MV-4-11 (cell line): ENCODE measurements at places on chromosomes 2 and 18.

DNA sequence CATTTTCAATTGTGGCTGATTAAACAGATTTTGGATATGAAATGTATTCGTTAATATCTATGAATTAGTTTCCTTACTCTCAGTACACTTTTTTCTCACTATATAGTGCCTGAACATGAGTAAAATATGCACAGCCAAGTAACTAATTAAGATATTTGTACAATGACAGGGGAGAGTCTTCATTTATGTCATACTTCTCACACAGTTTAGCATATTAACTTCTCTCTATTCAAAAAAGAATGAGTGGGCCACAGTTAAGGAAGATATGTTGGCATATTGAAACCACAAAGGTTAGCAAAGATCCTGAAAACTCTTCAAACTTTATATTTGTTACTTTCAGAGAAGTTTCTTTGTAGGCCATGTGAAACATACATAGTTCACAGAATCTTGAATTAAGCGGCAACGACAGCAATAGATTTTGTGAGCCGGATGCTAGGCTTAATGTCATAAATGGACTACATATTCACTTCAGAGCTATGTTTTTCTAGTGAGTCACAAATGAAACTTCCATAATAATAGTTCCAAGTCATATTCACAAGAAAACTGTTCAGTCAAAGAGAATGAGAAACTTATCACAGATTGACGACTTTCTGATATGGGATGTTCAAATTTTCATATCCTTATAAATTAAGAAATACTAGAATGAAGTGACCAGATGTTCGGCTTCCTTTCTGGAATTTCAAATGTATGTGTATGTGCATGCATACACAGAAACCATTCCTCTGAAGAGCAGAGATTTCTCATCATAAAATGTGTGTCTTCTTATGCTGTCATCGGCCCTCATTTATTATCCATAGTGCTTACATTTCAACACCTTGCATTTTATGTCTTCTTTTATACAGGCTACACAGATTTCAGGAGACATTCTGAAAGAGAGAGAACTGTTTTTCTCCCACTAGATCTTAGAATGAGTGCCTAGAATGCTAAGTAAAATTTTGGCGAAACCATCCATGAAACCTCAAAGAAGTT lies 584.0 kb downstream of the SATB2 start:
- no peak for DNase-seq

DNA sequence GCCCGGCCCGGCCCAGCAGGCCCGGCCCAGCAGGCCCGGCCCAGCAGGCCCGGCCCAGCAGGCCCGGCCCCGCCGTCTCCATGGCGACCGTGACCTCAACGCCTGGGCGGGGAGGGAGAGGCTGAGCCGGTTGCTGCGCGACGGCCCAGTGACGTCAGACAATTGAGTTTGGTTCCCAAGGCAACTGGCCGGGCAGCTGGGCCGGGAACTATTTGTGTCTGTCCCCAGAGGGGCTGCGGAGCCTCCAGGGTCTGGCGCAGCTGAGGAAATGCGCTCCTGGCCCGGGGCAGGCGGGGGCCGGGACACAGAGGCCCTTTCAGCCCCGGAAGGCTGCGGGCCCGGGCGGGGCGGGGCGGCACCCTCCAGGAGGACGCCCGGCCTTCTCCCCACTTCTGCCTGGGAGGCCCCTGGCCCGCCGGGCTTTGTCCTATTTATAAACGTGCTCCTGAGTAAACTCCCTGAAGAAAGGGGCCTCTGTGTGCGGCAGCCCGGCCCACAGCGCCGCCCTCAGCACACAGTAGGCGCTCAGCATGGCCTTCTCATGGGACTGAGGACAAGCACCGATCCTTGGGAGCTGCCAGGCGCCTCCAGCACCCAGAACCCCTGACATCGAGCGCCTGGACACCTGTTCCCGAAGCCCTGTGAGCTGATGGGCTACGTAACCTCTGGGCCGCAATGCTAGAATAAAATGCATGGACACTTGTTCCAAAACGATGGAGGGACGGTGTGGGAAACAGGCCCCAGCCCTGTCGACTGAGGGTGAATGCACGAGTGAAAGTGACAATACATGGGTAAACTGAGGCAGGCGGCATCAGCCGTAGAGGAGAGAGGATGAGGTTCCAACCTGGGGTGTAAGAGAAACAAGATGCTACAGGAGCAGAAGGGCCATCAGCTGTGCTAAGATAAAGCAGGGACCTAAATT lies 12.3 kb downstream of the TEX44 start:
- peak; percentile 90 for DNase-seq

DNA sequence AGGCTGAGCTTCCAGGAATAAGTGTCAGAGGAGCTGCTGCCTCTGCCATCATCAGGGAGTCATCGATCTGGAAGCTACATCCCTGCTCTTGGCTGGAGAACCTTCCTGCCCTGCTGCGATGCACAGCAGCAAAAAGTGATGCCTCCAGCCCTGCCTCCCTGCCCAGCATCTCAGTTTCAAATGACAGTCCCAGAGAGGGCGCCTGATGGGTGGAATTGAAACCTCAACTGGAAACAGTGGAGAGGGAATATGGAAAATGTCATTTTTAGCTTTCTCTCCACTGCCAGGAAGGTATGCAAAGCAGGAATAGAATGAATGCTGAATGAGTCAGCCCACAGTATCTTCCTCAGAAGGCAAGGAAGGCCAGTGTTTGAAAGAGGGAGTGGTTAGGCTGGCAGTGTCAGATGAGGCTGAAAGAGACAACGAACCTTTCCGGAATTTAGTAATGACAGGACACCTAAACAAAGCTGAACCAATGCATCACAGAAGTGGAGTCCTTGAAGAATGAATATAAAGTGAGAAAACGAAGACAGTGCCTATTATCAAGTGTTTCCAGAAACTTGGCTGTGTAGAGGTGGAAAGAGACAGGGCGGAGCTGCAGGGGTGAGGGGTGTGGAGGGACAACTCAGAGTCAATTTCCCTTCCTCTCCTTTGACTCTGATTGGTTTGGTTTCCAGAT lies 153.9 kb upstream of the NDUFV2 start:
- DNase-seq: no peak

- DNase-seq: no peak
Measured at GRCh38 chr18:3472681-3473544, 22.9 kb downstream of the TGIF1 start.

DNA sequence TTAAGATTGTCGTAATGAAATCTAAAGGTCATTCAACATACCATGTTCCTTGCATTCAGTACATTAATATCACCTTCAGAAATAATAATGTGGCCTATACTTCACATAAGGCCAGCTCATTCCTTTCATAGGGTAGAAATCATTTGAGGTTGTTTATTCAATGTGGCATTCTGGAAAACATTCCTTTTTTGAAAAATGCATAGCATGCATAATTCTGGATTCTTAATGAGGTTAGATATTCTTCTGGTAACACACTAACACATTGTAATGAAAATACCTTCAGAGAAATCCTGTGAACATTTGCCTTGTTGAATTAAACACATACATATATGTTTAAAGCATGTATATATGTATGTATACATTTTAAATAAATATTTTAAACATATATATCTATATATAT lies 204.6 kb upstream of the KCNH7 start:
- DNase-seq: no peak

DNA sequence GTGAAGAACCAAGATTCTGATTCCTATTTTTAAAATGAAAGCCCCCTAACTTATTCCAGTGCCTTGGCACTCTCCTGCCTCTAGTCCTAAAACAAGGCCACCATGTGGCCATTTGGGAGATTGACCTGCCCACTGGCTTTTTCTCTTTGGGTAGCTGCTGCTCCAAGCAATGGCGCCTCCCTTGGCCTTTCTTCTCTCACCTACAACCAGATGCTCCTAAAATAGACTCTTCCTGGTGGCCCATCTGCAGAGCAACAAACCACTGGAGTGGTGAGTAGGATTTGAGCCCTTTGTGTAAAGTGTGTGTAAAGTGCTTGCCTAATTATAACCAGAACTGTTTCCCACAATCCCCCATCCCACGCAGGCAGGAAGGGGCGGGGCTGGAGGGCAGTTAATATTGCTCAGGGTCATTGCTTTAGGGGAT lies 114.2 kb downstream of the FHOD3 start:
- DNase-seq: peak; percentile 8

- no peak for DNase-seq
Measured at GRCh38 chr2:205731583-205731981, 49.3 kb downstream of the NRP2 start.

DNA sequence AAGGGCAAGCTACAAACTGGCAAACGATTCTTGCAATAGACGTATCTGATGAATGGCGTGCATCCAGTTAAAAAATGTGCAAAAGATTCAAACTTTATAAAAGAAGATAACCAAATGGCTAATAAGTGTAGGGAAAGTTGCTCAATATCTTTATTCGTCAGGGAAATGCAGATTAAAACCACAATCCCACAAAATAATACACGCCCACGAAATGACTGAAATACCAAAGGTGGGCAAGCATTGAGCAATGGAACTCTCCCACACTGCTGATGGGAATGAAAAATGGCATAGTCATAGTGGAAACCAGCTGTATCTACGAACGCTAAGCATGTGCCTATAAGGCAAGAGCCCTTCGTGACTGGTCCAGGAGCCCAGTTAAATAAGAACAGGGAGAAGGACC lies 168.6 kb upstream of the SIX2 start:
- DNase-seq: peak; percentile 8

- no peak for DNase-seq
Measured at GRCh38 chr2:199804831-199805230, 46.2 kb downstream of the FTCDNL1 start.

- DNase-seq: peak; percentile 88
Measured at GRCh38 chr2:127014630-127015029, 92.3 kb downstream of the BIN1 start.

DNA sequence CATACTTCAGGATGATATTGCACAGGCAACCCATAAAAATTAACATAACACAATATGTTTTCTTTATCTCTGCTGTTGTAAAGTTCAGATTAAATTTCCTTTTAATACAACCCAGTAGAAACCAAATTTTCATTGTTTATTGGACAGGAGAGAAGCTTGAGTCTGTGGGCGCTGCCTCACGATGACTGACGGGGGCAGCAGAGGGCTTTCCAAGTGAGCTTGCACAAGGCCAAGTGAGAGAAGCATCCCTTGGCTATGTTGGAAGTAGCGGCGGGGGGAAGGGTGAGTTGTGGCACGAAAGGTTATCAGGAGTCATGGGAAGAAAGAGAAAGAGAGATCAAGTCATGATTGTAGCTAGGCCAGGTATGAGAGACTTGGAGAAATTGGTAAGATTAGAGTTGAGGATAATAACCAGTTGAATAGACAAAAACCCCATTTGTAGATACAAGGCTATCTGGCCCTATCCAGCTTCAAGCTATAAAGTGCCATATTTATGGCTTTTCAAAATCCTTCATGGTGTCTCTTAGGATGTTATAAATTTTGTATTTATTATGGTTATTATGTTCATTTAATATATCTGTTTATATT lies 413.7 kb upstream of the FAM98A start:
- peak; percentile 10 for DNase-seq

DNA sequence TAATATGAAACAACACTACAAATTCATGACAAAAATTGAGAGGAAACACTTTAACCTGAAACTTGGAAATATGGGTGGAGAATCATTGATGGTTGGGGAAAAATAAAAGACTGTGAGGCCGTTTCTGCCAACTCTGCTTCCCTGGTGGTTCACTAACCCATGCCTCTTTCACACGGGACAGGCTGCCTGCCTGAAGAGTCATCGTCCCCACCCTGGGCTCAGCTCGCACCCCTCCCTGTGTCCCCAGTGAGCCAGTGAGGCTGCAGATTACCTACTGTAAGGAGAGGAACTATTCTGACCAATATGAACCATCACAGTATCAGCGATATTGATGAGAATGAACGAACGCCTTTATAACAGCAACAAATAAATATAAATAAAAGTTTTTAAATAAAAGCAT lies 357.8 kb upstream of the CDH20 start:
- DNase-seq: no peak

GRCh38 chr2:107263628-107264027 lies 377.7 kb upstream of the ST6GAL2 start:
- DNase-seq: no peak

DNA sequence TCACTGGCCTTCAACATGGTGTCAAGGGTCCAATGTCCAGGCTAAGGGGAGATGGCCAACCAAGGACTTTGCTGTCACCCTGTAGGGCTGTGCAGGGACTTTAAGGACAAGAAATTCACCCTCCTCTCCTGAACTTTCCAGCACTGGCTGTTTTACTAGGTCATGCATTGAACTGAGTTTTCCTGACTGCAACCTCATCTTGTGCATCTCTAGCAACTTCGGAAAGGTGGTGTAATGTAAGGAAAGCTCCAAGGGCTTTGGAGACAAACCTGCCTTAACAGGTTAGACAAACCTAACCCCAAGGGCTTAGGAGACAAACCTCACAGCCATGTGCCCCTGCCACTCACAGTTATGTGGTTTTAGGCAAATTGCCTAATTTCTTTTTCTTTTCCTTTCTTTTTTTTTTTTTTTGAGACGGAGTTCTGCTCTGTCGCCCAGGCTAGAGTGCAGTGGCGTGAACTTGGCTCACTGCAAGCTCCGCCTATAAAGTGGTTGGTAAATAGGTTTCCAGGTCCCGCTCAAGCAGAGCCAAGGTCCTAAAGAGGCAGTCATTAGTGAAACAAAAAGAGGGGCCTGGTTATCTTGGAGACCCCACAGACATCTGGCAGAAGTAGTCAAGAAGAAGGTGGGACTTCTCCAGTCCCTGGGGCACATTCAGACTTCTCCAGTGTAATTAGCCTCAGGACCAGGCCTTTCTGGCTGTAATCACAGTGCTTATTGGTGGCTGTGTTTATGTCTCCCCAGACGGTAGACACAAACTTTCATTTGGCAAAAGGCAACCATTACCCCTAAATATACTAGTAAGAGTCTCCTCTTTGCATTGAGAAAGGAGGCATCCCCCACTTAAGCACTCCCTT lies 37.6 kb upstream of the PMAIP1 start:
- DNase-seq: peak; percentile 83

DNA sequence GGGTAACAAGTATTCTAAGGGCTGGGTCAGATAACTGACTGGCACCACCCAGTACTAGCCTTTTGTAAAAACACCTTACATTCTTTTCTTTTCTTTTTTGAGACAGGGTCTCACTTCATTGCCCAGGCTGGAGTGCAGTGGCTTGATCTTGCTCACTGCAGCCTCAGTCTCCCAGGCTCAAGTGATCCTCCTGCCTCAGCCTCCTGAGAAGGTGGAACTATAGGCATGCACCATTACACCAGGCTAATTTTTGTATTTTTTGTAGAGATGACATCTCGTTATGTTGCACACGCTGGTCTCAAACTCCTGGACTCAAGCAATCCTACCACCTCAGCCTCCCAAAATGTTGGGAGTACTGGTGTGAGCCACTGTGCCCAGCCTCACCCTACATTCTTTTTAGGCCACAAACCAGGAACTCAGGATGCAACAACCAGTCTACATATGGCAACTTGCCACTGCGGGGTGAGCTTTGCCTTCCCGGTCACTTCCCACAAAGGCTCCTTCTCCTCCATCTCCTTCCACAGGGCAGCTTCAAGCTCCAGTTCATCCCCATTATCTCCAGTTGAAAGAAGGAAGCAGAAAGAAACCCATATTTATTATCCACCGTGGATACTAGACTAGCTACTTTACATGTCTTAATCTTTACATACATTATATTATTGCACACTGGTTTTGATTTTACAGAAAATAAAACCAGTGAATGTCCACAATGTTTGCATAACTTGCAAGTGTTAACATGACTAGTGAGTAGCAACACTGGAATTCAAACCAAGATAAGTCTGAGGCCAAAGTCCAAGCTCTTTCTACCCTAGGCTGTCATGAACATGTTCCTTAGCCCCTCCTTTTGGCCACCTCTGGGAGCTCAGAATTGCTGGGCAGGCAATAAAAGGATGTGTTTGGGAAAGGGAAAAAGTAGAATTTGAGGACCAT lies 23.7 kb upstream of the AP1S3 start:
- DNase-seq: no peak

GRCh38 chr2:43568228-43568627 lies 27.6 kb downstream of the THADA start:
- no peak for DNase-seq
